ENCODE measurements at places on chromosomes 1 and 21.

DNA sequence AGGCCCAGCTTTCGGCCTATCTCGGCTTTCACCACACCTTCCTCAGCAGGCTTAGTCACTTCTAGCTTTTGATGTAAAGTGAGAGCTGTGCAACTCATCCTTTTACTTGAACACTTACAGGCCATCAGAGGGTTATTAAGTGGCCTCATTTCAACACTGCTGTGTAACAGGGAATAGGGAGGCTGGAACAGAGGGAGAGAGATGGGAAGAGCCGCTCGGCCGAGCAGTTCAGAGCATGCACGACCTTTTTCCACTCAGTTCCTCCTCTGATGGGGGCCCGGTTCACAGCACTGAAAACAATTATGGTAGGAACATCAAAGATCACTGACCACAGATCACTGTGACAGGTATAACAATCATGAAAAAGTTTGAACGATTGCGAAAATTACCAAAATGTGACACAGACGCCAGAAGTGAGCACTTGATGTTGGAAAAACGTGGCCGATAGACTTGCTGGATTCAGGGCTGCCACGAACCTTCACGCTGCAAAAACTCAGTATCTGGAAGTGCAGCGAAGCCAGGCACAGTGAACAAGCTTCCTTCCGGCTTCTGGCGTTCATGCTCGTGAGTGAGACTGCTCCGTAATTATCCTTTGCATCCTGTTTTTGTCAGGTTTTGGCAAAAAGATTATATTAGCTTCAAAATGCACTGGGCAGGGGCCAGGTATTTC lies 28.6 kb downstream of the AGPAT3 start:
- DNase-seq: peak; percentile 67

DNA sequence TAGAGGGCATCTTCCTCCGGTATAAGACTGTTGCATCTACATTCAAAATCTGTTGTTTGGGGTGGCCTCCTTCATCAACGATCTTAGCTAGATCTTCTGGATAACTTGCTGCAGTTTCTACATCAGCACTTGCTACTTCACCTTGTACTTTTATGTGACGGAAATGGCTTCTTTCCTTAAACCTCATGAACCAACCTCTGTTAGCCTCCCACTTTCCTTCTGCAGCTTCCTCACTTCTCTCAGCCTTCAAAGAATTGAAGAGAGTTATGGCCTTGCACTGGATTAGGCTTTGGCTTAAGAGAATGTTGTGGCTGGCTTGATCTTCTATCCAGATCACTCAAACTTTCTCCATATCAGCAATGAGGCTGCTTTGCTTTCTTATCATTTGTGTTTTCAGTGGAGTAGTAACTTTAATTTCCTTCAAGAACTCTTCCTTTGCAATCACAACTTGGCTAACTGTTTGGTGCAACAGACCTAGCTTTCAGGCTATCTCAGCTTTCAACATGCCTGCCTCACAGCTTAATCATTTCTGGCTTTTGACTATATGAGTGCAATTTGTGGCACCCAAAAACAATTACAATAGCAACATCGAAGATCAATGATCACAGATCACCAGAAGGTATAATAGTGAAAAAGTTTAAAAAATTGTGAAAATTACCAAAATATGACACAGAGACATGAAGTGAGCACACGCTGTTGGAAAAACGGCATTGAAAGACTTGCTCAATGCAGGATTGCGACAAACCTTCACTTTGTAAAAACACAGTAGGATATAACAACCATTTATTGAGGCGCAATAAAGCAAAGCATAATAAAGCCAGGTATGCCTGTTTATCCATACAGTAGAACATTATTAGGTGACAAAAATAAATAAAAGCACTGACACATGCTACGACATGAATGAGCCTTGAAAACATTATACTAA lies 56.7 kb upstream of the GFI1 start:
- DNase-seq: no peak

- DNase-seq: no peak
These were observed 34.5 kb downstream of the EBNA1BP2 start for GRCh38 chr1:43137445-43138052.

GRCh38 chr1:45260244-45260643 lies 53.8 kb upstream of the ZSWIM5 start:
- no peak for DNase-seq

DNA sequence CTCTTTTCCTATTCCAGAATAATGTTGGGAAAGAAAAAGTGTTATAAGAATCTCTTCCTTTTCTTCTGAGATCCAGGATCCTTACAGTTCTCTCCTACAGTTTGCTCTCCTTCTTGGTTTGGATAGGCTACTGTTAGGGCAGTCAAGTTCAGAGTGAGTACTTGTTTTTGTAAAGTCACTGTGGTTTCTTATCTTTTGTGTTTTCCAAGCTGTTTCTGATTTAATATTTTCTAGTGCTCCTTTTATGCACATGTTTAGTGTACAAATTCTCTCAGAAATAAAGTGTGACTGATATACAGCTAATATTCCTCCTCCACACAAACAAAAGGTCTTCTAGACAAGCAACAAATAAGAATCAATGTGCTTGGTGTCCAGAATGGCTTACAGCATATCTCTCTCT lies 107.7 kb downstream of the BACH1 start:
- DNase-seq: no peak

- peak; percentile 69 for DNase-seq
These were observed at the start of gene CDC42BPA for GRCh38 chr1:227318016-227318852. Gene CDC42BPA (minus strand): TSS chr1:227318492. CDS start chr1:227317182, 1,310 bp downstream.

DNA sequence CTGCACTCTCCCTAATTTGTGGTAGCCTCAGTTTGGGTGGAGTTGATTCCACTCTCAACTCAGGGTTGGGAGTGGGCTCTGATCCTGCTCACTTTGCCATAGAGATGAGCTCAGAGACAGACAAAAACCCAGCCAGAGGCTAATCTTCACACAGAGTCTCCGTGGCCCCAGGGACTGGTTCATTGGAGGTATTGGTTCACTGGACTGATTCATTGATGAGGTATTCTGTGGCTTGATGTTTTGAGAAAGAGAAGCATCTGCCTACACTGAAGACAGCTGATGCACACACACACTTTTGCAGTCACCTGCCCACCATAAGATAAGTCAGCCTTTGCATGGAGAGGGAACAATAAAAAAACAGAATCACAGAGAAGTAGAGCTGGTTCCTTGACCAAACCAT lies 183.8 kb downstream of the AJAP1 start:
- no peak for DNase-seq

GRCh38 chr1:36851595-36851994 lies 182.7 kb downstream of the GRIK3 start:
- DNase-seq: no peak

GRCh38 chr1:51324251-51325010 lies 5.9 kb downstream of the TTC39A start:
- DNase-seq: no peak

DNA sequence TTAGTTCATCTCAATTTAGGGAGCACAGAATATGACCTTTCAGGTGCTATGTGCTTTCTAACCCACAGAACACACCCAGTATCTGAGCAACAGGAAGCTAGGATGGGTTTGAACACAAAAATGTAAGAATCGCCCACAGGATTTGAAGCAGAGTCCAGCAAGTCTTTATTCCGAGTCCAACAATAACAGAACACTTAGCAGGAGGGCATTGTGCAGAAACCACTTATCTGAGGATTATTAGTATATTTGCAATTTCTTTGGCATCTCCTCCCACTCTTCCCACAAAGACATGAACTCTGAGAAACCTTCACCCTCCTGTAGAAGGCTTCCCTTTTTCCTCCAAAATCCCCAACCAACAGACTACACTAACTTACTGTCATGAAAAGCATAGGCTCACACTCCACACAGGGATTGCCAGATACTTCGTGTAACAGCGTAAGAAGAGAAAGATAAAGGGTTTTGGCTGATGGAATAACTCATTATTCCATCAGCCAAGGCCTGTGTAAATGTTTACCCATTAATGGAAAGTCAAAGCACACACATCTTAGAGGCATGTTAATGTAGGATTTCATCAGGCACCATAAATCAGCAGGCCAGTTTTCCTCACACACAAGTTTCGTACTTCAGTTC lies 16.1 kb downstream of the SIPA1L2 start:
- no peak for DNase-seq

- no peak for DNase-seq
These were observed 14.5 kb downstream of the NT5C1A start for GRCh38 chr1:39657402-39657801.

- no peak for DNase-seq
These were observed 965.4 kb upstream of the TMPRSS15 start for GRCh38 chr21:19368944-19369343.

DNA sequence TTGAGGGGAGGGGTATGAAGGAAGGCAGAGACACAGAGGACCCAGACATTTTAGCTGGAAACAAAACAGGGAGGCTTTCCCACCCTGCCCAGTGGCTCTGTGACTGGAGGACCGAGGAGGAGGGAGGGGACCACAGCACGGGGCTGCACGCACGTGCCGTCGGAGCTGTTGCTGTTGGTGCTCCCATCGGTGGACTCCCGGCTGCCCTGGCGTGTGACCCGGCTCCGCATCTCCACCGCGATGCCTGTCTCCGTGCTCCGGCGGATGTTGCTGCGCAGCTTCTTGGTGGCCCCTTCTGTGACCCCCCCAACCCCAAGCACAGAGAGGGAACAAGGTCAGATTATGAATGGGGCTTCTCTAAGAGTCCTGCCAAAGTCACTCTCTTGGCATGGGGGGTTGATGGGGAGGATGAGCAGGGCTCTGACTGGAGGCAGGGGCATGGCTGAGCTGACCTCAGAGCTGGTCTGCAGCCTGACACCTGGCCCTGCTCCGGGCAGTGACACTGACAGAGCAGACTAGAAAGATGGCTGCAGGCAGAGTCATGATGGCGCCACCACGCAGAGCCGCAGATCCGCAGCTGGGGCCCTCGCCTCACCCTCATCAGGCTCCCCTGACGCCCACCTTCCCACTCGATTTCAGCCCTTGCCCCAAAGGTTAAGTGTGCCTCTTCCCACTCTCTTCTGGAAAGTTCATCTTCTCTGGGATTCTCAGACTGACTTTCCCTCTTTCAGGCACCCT lies 29.6 kb downstream of the RIMS3 start:
- DNase-seq: no peak

DNA sequence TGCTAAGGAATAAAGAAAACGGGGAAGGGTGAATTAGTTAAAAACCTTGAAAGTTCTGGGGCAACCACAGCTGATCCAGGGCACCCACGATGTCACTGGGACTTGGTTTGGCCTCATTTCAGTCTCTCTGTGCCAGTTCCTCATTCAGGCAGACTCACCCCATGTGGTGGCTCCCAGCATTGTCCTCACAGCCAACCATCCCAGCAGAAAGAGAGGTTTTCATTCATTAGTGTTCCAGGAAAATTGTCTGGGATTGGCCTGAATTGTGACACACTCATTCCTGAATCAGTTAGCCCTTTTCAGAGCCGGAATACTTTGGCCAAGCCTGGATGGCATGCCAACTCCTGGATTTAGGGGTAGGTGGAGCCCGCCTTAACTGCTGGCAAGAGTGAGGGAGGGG lies 367.7 kb downstream of the PRDM2 start:
- DNase-seq: no peak

- peak; percentile 72 for DNase-seq
These were observed 433 bp upstream of the DMBX1 start for GRCh38 chr1:46489169-46489637.

- no peak for DNase-seq
These were observed 51.1 kb downstream of the CD247 start for GRCh38 chr1:167467126-167467710.

GRCh38 chr1:164631751-164632150 lies 72.8 kb downstream of the PBX1 start:
- no peak for DNase-seq

- DNase-seq: peak; percentile 80
These were observed 927 bp downstream of the WNT9A start for GRCh38 chr1:227946624-227947385.

- DNase-seq: no peak
These were observed 105.0 kb upstream of the ADAR start for GRCh38 chr1:154713005-154713404.

- DNase-seq: peak; percentile 76
These were observed 63.3 kb upstream of the WDR26 start for GRCh38 chr1:224497714-224498573.

GRCh38 chr1:45038661-45039364 lies 26.8 kb downstream of the UROD start:
- DNase-seq: no peak

GRCh38 chr1:245188403-245188802 lies 33.6 kb downstream of the KIF26B start:
- DNase-seq: no peak

DNA sequence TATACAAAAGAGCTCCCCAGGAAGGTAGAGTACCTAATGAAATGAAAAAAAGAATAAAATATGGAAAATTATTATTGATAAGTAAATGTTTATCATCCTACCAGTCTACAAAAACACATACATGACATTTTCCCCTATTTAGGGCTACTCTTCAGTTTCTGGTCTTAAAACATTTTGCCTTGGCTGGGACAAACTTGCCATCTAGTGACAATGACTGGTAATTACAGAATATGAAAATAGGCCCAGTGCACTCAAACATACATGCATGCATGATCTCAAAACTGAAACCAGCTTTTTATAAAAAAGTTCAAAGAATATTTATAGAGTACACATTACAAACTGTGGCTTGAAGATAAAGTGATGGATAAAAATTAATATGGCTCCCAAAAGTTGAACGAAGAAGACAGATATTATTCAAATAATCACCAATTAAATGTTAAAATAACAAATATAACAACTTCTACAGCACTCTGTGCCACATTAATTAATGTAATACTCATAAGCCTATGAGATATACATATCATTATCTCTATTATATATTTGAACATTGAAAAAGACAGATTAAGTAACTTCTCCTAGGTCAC lies 10.5 kb upstream of the RNPC3 start:
- DNase-seq: no peak

DNA sequence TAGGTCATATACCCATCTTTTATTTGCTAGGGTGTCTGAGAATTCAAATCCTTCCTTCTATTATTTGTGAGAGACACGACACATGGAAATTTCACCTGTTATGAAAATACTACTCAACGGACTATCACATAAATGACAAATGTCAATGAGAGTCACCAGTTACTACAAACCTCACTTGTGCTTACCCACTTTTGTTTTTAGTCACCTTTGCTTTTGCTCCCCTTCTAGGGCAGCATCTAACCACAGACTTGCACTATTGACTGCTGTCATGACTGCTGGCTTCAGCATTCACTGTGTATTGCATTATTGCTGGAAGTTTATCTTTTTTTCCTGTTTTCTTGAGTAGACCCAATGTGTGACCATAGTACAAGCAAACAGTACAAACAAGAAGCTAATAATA lies 1048.0 kb downstream of the PLA2G4A start:
- DNase-seq: no peak

GRCh38 chr1:91529856-91530255 lies 29.2 kb downstream of the CDC7 start:
- no peak for DNase-seq

DNA sequence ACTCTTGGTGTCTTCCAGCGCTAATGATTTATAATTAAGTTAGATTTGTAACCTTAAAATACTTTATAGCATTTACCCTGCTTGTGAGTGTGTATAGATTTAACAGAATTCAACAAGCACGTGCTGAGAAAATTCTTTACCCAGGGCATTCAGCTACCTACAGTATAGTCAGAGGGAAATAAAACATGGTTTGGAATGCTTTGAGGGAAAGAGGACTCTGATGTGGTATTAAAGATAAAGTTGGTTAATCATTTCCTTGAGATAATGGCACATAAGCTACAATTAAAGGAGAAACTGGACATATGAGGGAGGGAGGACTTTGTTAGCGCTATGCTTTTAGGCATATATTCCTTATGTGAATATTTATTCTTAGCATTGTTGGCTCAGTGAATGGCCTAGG lies 26.4 kb upstream of the IL12RB2 start:
- no peak for DNase-seq
